ENCODE measurements at places on chromosomes 6 and 20.

- no peak for DNase-seq
Observed at GRCh38 chr6:117547688-117548621, 54.4 kb downstream of the GOPC start.

- DNase-seq: no peak
Observed at GRCh38 chr6:28347119-28347518, 2.6 kb upstream of the ZKSCAN3 start.

DNA sequence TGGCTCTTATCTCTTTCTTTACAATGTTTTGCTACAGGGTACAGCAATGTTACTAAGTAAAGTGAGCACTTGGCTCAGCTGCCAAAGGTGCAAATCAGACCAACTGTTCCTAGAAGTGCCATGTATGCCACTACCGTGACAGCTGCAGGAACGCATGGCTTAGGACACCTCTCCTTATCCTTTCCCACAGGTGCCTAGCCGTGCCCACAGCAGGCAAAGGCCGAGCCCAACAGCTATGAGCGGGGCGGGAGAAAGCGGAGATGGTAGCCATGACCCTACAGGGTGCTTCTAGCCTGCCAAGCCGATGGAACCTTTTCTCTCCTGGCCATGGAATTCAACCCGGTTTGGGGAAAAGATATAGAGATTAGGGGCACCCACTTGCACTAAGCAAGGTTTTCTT lies 97.1 kb downstream of the FAXC start:
- no peak for DNase-seq

GRCh38 chr6:26290941-26291340 lies 74.1 kb upstream of the BTN3A2 start:
- DNase-seq: no peak

- DNase-seq: no peak
Observed at GRCh38 chr20:39658662-39659409, 696.7 kb downstream of the DHX35 start.

Data from RKO (cell line).